Lung microvascular endothelial cell (primary cell): ENCODE measurements at places on chromosomes 2 and 18. TPM values are rescaled to one million over a fixed set of nuclear protein-coding genes. Genes with fewer than 3 reads are reported as not detected.

- DNase-seq: no peak
Observed at GRCh38 chr2:209236377-209236776, 187.5 kb upstream of the MAP2 start.

CAPN13 gene
- total RNA-seq: not detected in 2 replicates

- peak; percentile 92 for DNase-seq
Observed at GRCh38 chr2:46267616-46268015, 29.6 kb upstream of the EPAS1 start.

POTEI gene
- 0.22 and 0.79 TPM in 2 replicates for total RNA-seq

GRCh38 chr2:56182420-56182819 is 1.4 kb upstream of the CCDC85A start:
- DNase-seq: no peak
